ENCODE measurements at places on chromosomes 7 and 10.

GRCh38 chr7:2507917-2508306, 11.7 kb upstream of the LFNG start:
- peaks cover 58% of the 10 kb centered on the region for H3K4me1 ChIP-seq
- H3K4me3 ChIP-seq: peak overlapping the region; percentile 29
- DNase-seq: no peak
- peak overlapping the region; percentile 72 for H3K27ac ChIP-seq
- H3K27me3 ChIP-seq: no peaks in the 10 kb centered on the region

GRCh38 chr10:34789966-34790506, 25.1 kb downstream of the PARD3 start:
- DNase-seq: no peak
- no peak overlapping the region for H3K4me3 ChIP-seq
- no peaks in the 10 kb centered on the region for H3K27me3 ChIP-seq
- H3K27ac ChIP-seq: no peak overlapping the region
- peaks cover 64% of the 10 kb centered on the region for H3K4me1 ChIP-seq
- no peaks in the 10 kb centered on the region for H3K36me3 ChIP-seq

- DNase-seq: no peak
- H3K27me3 ChIP-seq: no peaks in the 10 kb centered on the region
- peaks cover 9% of the 10 kb centered on the region for H3K4me1 ChIP-seq
- H3K36me3 ChIP-seq: peaks cover 10% of the 10 kb centered on the region
- H3K27ac ChIP-seq: no peak overlapping the region
- no peak overlapping the region for H3K4me3 ChIP-seq
Observed at GRCh38 chr7:79464051-79464450, 10.6 kb upstream of the MAGI2 start.

- H3K27me3 ChIP-seq: no peaks in the 10 kb centered on the region
- no peak for DNase-seq
- no peak overlapping the region for H3K4me3 ChIP-seq
- H3K4me1 ChIP-seq: no peaks in the 10 kb centered on the region
- no peaks in the 10 kb centered on the region for H3K36me3 ChIP-seq
- H3K27ac ChIP-seq: no peak overlapping the region
Observed at GRCh38 chr10:107540981-107541380, 376.5 kb upstream of the SORCS1 start.

GRCh38 chr7:30888747-30889146, 22.9 kb upstream of the AQP1 start:
- no peak overlapping the region for H3K4me3 ChIP-seq
- peak overlapping the region; percentile 16 for H3K27ac ChIP-seq
- H3K4me1 ChIP-seq: peaks cover 38% of the 10 kb centered on the region
- DNase-seq: no peak

GRCh38 chr10:13555884-13556510, 27.2 kb upstream of the BEND7 start:
- no peak for DNase-seq
- H3K4me3 ChIP-seq: no peak overlapping the region
- no peaks in the 10 kb centered on the region for H3K4me1 ChIP-seq
- H3K36me3 ChIP-seq: no peaks in the 10 kb centered on the region
- no peak overlapping the region for H3K27ac ChIP-seq
- no peaks in the 10 kb centered on the region for H3K27me3 ChIP-seq

- H3K4me1 ChIP-seq: peaks cover 20% of the 10 kb centered on the region
- H3K36me3 ChIP-seq: no peaks in the 10 kb centered on the region
- DNase-seq: no peak
- H3K4me3 ChIP-seq: no peak overlapping the region
- H3K27me3 ChIP-seq: no peaks in the 10 kb centered on the region
Observed at GRCh38 chr7:1996816-1997215, 235.9 kb downstream of the MAD1L1 start.

GRCh38 chr7:72335561-72336381, 76.4 kb downstream of the CALN1 start:
- H3K36me3 ChIP-seq: no peaks in the 10 kb centered on the region
- no peak for DNase-seq
- H3K4me3 ChIP-seq: peak overlapping the region; percentile 53
- no peak overlapping the region for H3K27ac ChIP-seq
- H3K4me1 ChIP-seq: peaks cover 19% of the 10 kb centered on the region
- peaks cover 98% of the 10 kb centered on the region for H3K27me3 ChIP-seq

DNA sequence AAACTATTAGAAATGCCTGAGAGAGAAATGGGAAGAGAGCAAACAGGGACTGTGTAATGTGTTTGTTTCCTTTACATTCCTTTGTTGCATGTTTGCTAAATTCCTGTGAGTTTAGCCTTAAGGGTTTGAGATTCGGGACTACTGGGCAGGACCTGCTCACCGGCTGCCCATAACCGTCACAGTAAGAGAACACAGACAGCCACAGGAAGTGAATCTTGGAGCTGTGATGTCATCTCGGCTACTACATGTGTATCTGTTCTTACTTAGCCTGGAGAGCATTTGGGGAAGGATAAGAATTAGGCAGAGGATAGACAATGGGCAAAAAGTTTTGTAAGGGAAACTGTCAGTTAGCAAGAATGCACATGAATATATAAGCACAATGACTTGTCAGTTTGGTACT, 485.1 kb upstream of the KLF6 start:
- H3K4me1 ChIP-seq: peaks cover 28% of the 10 kb centered on the region
- H3K4me3 ChIP-seq: no peak overlapping the region
- peak overlapping the region; percentile 2 for H3K27ac ChIP-seq
- no peak for DNase-seq

DNA sequence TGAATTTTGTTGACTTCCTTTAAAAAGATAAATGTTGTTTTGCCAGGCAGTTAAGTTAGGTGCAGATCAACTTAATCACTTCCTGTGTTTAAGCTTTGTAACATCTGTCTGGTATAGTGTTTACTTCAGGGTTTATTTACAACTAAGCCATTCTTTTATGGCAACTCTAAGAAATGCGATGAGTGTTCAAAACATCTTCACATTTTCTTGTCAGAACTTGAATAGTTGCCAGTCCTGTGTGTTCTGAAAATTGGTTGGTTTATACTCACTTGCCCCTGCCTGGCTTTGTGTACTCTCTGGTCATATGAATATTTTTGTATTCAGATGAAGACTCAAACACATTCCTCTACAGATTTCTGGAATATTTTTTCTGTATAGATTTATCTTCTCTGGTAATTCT, 327.2 kb downstream of the MDFIC start:
- H3K4me3 ChIP-seq: no peak overlapping the region
- no peak for DNase-seq
- no peaks in the 10 kb centered on the region for H3K36me3 ChIP-seq
- no peak overlapping the region for H3K27ac ChIP-seq
- no peaks in the 10 kb centered on the region for H3K27me3 ChIP-seq
- no peaks in the 10 kb centered on the region for H3K4me1 ChIP-seq
